Activated CD8-positive, alpha-beta memory T cell treated with anti-CD3 and anti-CD28 coated beads, Interleukin-2, amount 50 U/mL, for 4 hours (primary cell): ENCODE measurements at places on chromosomes 11 and 22.

DNA sequence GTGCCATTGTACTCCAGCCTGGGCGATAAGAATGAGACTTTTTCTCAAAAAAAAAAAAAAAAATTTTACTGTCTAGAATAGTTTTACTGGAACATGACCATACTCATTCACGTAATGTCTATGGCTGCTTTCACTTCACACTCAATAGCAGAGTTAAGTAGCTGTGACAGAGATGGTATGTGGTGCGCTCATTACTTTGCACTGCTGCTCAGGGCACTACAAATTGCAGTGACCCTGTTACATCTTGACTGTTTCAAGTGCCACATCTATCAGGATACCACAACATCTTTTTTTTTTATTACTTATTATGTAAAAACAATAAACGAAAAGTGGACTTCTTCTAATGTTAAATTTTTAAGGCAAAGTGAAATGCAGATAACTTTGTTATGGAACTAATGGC is 110.3 kb downstream of the ARHGAP20 start:
- no peak for DNase-seq

GRCh38 chr11:78845496-78845895 is 270.8 kb upstream of the NARS2 start:
- DNase-seq = no peak

GRCh38 chr22:44369293-44369661 is 56.5 kb upstream of the SHISAL1 start:
- DNase-seq = no peak

- DNase-seq = no peak
Observed at GRCh38 chr11:8360086-8360828, 96.6 kb upstream of the LMO1 start.

DNA sequence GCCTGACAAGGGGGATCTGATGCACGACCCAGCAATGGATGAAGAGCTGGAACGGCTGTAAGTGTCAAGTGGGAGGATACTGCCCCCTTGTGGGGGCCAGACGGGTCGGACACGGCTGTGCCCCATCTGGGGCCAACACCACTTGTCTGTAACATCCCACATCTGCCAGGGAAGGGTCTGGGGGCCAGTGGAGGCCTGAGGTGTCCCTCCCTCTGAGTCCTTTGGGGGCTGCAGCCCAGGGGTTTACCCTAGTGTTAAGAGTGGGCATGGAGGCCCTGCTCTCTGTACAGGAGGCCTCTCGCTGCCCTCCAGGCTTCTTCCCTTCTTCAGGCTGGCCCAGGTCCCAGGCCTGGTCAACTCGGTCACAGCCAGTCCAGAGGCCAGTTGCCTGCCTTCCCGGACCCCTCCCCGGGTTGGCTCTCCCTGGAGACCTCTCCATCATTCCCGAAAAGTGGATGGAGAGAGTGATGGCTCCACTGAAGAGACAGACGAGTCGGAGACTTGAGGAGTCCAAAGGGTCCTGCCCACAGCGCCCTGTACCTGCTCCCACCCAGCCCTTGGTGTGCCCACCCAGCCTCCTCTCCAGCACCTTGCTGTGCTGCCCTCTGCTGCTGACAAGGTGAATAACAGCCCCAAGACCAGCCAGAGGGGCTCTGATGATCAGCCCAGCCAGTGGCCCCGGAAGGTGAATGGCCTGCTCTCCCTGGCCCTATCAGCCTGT is 15.4 kb downstream of the ARFGAP2 start:
- peak; percentile 58 for DNase-seq

GRCh38 chr11:16321148-16321547 is 35.2 kb downstream of the SOX6 start:
- no peak for DNase-seq

GRCh38 chr11:122646549-122647340 is 8.8 kb upstream of the UBASH3B start:
- DNase-seq = no peak

DNA sequence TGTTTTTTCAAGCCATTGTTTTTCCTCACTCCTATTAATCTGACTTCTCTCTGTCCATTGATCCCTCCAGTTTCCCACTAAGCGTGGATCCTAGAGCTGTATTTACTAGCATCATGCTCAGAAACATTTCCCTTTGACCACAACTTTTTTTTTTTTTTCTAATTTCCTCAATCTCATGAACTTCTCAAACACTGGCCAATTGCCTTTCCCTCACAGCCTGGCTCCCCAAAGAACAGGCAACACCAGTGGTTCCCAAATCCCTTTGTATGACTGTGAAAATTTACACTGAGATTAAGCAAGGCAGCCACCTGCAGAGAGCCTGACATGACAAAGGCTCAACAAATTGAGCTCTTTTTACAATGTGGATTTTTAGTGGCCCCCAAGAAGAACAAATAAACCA is 1.4 kb upstream of the TPP1 start:
- no peak for DNase-seq

- no peak for DNase-seq
Observed at GRCh38 chr11:24697522-24698111, 200.8 kb downstream of the LUZP2 start.

- no peak for DNase-seq
Observed at GRCh38 chr11:84580428-84580827, 1046.7 kb downstream of the DLG2 start.

DNA sequence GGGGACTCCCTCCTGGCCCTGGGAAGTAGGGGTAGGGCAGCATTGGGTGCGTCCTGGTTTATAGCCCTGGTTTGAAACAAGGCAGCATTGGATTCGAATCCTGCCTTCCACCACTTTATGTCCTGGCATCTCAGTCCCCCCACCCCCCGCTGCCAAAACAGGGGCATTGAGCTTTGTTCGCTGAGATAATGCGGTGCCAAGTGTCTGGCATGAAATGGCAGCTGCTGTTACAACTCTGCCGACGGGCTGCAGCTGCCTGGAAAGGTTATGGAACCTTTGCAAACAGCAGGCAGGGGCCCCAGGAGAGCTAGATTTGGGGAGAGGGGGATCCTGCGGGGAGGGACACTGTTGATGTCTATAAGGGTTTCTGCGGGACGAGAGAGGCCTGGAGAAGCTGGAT is 1.9 kb downstream of the TST start:
- DNase-seq = no peak

DNA sequence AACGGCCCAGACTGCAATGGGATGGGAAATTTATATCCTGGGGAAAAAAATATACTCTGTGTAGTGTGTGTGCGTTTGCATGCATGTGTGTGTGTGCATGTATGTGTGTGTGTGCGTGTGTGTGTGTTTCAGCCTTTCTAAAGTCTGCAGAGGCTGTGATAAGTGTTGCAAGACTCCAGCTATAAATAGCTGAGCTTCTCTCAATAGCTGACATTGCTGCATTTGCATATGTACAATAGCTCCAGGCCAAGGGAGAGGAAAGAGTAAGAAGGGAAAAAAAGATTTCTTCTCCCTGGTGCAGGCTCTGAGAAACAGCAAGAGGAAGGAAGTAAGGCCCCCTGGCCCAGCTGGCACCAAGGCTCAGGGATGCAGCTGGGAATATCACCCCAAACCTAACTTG is 483.0 kb downstream of the MN1 start:
- DNase-seq = no peak

- DNase-seq = peak; percentile 30
Observed at GRCh38 chr22:26398741-26399153, 30.3 kb upstream of the ASPHD2 start.
